Hematopoietic multipotent progenitor cell treated with erythropoietin and hydrocortisone succinate and interleukin-3 and kit ligand, for 4 days (in vitro differentiated cells): ENCODE measurements at places on chromosomes 12 and 14.

DNA sequence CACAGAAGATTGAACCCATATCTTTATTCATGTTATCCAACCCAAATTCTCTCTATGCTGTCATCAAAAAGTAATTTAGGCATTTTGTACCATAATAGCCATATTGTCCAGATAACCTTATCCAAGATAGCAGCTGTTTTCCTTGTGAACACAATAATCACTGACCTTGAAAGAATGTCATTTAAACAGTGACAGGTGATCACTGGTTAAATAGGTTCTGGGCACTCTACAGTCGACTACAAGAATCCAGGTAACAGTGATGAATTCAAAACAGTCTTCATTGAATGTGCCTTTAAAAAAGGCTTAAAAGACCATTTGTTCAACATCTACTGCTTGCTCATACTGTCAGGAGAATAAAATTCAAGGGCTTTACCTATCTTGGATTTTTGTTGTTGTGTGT, 4.6 kb upstream of the SPX start:
- DNase-seq = no peak

- DNase-seq = peak; percentile 93
Observed at GRCh38 chr12:2691006-2691344, 103.8 kb upstream of the FKBP4 start.

GRCh38 chr12:77645966-77646598, 184.6 kb upstream of the NAV3 start:
- DNase-seq = no peak

- DNase-seq = peak; percentile 91
Observed at GRCh38 chr12:12376646-12377448, 20.0 kb downstream of the BORCS5 start.

DNA sequence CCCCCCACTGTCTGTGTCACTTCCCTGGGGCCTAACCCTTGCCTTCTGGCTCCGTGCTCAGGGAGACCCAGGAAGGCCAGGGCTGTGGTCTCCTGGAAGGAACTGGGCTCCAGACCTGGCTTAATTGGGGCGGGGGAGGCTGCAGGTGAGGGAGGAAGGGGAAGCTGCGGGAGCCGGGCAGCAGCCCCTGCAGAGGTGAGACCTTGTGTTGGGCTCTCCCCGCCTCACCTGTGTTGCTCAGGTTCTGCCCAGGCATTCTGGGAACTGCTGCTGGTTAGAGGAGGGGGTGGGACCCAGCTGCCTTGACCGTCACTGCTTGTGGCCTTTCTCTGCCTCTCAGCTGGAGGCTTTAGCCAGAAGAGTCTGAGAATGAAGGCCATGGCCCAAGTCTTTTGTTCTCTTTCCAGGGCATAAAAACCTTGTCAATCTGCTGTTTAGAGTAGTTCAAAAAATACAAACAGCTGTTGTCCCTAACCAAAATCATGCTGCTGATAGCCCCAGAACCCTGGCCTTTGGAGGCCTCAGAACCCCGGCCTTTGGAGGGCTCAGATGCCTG, 247.6 kb downstream of the CHST11 start:
- DNase-seq = no peak

GRCh38 chr12:11662369-11662768, 12.9 kb downstream of the ETV6 start:
- no peak for DNase-seq

DNA sequence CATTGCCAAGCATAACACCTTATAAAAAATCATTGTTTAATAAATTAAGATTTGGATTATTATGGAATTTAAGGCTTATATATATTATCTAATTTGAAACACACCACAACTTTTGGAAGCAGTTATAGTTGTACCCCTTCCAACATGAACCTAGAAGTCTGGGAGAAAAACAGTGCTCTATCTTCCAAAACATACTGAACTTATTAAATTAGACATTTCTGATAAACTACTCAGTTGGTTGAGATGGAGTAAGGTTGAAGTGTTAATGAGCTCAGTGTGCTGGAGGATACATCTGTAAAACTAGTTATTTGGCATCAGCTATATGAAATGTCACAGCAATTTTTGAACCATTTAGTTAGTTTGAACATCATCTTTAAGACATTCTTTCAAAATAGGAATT, 227.4 kb downstream of the ALX1 start:
- no peak for DNase-seq

DNA sequence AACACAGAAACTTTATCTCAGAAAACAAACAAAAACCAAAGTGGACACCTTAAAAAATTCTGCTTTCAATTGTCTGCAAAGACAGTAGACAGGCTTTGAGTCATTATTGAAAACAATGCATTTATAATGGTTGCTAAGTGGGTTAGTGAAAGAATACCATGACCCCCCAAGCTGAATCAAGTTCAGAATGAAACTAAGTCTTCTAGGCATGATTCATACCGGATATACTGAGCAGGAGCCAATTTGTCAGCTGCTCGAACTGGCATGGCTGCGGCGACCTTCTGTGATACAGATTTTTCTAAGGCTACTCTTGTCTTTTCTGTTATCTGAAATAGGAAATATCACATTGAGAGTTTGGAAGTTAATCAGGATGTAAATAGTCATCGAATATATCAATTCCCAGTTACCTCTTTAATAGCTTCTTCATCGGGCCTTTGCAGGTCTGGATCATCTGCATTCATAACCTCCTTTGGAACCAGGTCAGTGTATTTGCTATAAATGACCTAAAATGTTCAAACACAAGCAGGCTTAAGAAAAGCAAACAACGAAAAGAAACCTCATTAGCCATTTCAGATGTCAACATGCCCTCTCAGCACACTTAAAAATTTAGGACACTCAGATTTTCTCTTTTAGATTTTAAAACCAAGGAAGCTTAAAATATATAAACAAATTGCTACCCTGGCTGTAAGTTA, 22.3 kb downstream of the SNW1 start:
- no peak for DNase-seq

DNA sequence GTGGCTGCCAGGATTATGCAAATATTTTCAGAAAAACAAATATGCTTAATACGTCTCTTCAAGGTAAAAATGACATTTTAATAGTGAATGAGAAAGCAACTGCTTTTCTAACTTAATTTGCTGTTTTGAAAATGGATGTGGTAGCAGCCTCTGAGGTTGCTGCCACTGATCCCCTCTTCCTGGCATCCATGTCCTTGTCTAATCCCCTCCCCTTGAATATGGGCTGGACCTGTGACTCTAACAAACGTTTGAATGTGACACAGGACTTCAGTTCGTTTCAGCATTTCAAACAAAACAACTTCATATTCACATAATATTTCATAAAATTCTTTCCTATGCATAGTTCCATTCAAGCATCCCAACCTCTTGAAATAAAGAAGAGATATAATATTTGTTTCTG, 64.2 kb upstream of the SLC38A2 start:
- DNase-seq = no peak

DNA sequence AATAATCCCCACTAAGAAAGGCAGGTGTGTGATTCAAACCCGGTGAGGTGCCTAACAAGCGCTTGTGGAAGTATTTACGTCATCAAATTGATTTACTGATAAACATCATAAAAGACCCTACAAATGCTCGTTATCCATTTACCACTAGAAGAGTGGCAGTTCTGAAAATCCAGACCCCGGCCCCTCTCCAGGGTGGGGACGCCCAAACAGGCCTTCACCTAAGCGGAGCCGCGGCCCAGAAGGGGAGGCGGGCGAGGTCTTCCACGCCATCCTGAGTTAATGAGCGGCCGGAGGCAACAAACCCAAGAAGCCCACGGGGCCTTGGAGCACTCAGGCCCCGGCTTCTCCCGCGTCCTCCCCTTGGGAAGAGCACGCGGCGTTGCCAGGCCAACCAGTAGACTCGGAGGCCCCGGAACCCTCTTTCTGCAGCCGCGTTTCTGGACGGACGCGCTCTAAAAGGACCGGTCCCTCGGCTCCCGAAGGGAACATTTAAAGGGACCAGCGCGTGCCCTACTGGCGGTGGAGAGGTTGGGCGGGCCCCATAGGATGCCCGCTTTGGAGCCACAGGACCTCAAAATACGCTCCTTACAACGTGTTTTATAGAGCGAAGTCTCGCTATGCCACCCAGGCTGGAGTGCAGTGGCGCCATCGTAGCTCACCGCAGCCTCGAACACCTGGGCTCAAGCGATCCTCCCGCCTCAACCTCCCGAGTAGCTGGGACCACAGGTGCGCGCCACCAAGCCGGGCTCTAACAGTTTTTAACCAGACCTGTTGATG, 3.5 kb downstream of the PTPN21 start:
- DNase-seq = peak; percentile 84

- DNase-seq = no peak
Observed at GRCh38 chr14:105505101-105505500, 14.1 kb downstream of the TEDC1 start.

DNA sequence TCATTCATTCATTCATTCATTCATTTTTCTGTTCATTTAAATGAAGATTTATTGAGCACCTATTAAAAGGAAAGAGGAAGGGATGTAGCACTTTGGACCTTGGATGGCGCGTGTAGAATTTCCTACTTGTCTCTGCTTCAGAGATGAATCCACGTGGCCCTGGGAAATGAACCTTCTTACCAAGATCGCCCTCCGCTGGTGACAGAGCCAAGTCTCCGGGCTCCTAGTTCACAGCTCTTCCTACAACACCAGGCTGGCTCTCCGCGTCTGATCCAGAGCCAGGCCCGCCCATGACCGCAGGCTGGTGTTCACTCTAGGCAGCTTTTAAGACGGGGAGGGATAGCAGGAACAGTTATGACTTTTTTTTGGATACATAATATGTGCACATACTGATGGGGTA, 70.9 kb upstream of the PIWIL1 start:
- peak; percentile 8 for DNase-seq

- DNase-seq = no peak
Observed at GRCh38 chr14:22614240-22614799, 16.2 kb downstream of the ABHD4 start.

DNA sequence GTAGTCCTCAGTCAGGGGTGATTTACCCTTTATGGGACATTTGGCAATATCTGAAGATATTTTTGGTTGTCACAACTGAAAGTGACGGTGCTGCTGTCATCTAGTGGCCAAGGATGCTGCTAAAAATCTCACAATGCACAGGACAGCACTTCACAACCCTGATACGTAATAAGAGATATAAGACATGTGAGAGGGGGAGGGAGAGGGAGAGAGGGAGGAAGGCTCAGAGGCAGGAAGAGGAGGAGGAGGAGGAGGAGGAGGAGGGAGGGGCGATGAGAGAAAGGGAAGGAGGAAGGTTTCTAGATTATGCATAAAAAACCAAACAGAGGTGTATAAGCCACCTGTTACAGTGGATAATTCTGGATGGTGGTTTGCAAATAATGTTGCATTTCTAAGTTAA, 14.3 kb downstream of the MYL2 start:
- DNase-seq = peak; percentile 61

- DNase-seq = no peak
Observed at GRCh38 chr14:75631453-75631831, 29.2 kb downstream of the ERG28 start.

DNA sequence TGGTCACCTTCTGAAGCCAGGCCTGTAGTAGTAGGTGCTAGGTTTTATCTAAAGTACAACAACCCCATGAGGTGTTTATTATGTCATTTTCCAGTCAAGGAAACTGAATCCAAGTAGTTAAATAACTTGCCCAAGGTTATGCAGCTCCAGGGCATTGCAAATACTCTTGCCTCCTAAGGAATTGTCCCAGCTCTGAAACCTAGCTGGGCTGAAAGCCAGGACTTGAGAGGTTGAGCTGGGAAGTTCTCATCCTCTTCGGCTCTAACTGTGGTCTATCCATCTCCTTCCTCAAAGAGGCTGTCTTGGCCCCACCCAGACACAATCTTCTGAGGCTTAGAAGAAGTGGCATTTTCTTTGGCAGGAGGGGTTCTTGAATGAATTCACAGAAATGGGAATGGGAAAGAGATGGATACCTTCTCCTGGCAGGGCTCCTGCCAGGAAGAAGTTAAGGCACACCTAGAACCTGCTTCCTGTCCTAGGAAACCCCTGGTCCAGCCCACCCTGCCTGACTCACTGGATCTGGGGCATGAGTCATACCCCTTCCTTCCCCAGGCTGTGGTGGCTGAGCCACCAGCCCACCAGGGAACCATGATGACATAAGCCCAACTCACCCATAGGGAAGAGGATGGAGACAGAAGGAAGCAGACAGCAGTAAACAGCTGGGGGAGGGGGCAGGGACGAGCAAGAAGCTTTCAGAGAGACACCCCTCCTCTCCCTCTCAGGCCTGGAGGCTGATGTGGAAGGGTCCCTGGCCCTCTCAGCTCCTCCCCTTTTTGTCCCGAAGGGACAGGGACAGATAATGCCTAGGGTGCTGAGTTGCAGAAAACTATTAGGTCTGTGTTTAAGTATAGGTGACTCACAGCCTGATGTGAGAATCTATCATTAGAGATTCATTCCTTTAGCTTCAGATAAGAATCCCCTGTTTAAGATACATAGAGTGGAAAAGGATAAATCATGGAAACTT, 2.1 kb upstream of the PLEK2 start:
- DNase-seq = peak; percentile 72

GRCh38 chr12:52009081-52009751, 2.5 kb downstream of the TAMALIN start:
- no peak for DNase-seq

DNA sequence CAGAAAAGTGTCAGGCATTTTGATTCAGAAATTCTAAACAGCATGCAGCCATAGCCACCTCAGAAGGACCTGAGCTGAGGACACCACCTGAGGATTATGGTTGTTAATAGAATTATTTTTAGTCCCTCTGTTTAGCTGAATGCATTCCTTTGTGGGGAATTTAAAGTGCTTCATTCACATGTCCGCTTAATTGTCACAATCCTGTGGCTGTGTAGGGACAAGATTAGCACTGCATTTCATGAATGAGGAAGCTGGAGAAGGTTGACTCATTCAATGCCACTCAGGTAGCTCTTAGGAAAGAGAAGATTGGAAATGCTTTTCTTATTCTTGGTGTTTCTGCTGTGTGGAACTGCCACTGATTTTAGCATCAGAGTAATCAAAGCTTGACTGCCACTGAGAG, 42.0 kb upstream of the KRR1 start:
- DNase-seq = peak; percentile 4

DNA sequence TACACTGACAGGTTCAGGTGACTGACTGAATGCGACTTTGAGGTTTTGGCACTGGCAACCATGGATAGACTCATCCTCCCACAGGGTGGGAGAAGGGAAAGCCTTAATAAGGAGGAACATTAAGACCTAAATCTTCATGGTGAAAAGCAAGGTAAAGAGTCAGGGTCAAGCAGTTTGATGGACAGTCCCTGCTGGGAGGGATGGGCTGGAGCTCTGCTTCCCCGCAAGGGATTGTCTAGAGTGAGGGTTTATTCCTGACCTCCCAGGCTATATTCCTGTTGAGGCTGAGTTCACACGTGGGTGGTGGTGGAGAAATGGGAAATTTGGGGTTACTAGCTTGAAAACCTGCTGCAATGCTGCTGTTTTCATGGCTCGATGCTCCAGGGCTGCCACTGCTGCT, 9.4 kb upstream of the STAC3 start:
- DNase-seq = no peak
